ENCODE measurements at places on chromosomes 5 and 9.
A peak's percentile ranks its signal among the peaks of the same experiment; 100 is the strongest.

GRCh38 chr5:139273322-139273571, 20.3 kb upstream of the MATR3 start:
- DNase-seq: no peak

GRCh38 chr5:133145436-133146170, 93.8 kb downstream of the HSPA4 start:
- no peak for DNase-seq

DNA sequence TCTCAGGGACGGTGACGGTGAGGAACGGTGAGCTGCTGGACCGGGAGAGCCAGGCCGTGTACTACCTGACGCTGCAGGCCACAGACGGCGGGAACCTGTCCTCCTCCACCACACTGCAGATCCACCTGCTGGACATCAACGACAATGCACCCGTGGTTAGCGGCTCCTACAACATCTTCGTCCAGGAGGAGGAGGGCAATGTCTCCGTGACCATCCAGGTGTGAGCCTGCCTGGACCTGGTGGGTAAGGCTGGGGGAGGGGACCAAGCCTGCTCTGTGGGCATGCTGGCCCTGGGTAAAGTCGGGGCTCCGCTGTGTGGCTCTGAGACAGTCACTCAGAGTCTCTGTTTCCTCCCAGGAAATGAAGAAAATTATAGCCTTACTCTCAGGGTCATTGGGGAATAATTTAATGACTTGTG, 29.3 kb downstream of the CDHR2 start:
- DNase-seq: peak; percentile 13

- no peak for DNase-seq
Measured at GRCh38 chr9:136943291-136944211, 987 bp downstream of the FBXW5 start.

- no peak for DNase-seq
Measured at GRCh38 chr9:133846483-133847090, 108.4 kb upstream of the SARDH start.

DNA sequence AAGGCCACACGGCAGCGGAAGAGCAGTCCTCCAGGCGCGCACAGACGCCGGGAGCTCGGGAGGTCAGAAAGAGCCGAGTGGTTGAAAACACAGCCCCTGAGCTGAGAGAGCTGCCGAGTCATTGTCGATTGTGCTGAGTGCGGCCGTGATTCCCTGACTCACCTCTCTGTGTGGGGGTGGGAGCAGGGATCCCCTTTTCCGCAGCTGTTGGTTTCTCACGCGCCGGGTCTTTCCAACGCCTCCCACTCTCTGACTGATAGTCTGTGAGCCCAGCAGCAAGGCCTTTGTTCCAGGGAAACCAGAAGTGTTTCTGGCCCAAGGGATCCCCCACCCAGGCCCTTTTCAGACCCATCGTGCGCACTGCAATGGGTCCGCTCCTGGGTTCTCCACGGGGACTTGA, 97.3 kb downstream of the MRPL36 start:
- no peak for DNase-seq

- DNase-seq: no peak
Measured at GRCh38 chr9:136527721-136528710, 17.8 kb downstream of the NOTCH1 start.

GRCh38 chr9:33029231-33029786, 4.2 kb downstream of the DNAJA1 start:
- no peak for DNase-seq

GRCh38 chr9:12629067-12629466, 64.1 kb upstream of the TYRP1 start:
- no peak for DNase-seq

All from NCI-H226 (cell line).